ENCODE measurements at places on chromosomes 13 and 19. TPM values are rescaled to one million over a fixed set of nuclear protein-coding genes. Genes with fewer than 3 reads are reported as not detected.

The ADGRE3 gene
- not detected for polyA plus RNA-seq

The SOX1 gene
- not detected for polyA plus RNA-seq

The ZNF667 gene
- polyA plus RNA-seq, result 0.29 TPM

The OR10H1 gene
- polyA plus RNA-seq, result not detected

The IGFLR1 gene
- polyA plus RNA-seq, result 7.6 TPM

The CD79A gene
- 0.32 TPM for polyA plus RNA-seq

The DNMT1 gene
- polyA plus RNA-seq, result 53.4 TPM

The KLK7 gene
- not detected for polyA plus RNA-seq

The ZNF793 gene
- polyA plus RNA-seq, result 0.37 TPM

The C19orf81 gene
- 0.79 TPM for polyA plus RNA-seq

The TEX29 gene
- 0.44 TPM for polyA plus RNA-seq

The CRTC1 gene
- polyA plus RNA-seq, result 4.2 TPM

The POP4 gene
- 56.2 TPM for polyA plus RNA-seq

The MAMSTR gene
- 0.94 TPM for polyA plus RNA-seq

The RAB3A gene
- polyA plus RNA-seq, result 0.86 TPM

The SIGLECL1 gene
- not detected for polyA plus RNA-seq

The JAK3 gene
- 3.8 TPM for polyA plus RNA-seq

The VSIG10L gene
- 0.94 TPM for polyA plus RNA-seq

The CEACAM3 gene
- not detected for polyA plus RNA-seq

The FGF9 gene
- not detected for polyA plus RNA-seq

The TMEM38A gene
- polyA plus RNA-seq, result 2.0 TPM

The ACTL9 gene
- polyA plus RNA-seq, result not detected

The ZNF837 gene
- polyA plus RNA-seq, result 1.6 TPM

The PSG2 gene
- not detected for polyA plus RNA-seq

The RASIP1 gene
- 66.2 TPM for polyA plus RNA-seq

The SLC6A16 gene
- 0.72 TPM for polyA plus RNA-seq

The SULT2A1 gene
- polyA plus RNA-seq, result not detected

The GNG14 gene
- polyA plus RNA-seq, result not detected

The KLK8 gene
- polyA plus RNA-seq, result not detected

The CYP4F2 gene
- polyA plus RNA-seq, result not detected

The ZNF229 gene
- polyA plus RNA-seq, result 2.7 TPM

The RAB11B gene
- 74.1 TPM for polyA plus RNA-seq

The FFAR1 gene
- not detected for polyA plus RNA-seq

The GTPBP3 gene
- polyA plus RNA-seq, result 15.4 TPM

The ZNF43 gene
- 5.9 TPM for polyA plus RNA-seq

The ZNF529 gene
- 4.1 TPM for polyA plus RNA-seq

The MYO1F gene
- 0.25 TPM for polyA plus RNA-seq

The FAM98C gene
- 16.5 TPM for polyA plus RNA-seq

The SBSN gene
- polyA plus RNA-seq, result not detected

The SLAIN1 gene
- 2.5 TPM for polyA plus RNA-seq

The CGB5 gene
- not detected for polyA plus RNA-seq

The NANOS3 gene
- polyA plus RNA-seq, result 1.0 TPM

The CTXN1 gene
- polyA plus RNA-seq, result 25.6 TPM

All from endothelial cell of umbilical vein (primary cell).